ENCODE measurements at places on chromosomes 5 and 9.

GRCh38 chr5:41788941-41789368 lies 81.3 kb downstream of the OXCT1 start:
- no peak for DNase-seq

DNA sequence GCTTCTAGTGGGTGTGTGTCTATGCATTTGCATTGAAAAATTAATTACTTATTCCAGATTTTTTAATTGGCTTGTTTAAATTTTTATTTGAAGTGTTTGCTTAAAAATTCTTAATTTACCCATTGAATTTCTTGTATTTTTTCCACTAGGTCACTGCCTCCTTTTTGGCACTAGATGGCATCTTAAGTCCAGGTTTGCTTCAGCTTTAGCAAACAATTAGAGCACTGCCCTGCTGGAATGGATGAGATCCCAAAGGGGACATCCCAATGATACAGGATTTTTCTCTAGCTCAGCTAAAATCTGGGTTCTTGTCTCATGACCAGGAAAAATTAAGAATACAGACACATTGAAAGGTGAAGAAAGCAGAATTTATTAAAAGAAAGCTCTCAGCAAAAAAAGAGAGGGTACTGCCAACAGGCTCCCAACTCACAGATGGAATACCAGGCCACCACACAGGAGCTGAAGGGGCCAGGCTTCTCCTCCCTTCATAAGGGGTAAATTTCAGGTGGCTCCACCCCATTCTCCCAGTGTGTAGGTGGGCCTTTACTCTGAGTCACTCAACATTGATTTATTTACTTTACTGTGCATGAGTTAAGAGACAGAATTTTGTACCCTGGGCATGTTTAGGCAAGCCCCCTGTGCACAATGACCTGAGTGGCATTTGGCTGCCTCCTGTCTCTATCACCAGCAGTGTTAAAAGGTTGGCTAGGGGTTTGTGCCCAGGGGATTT lies 532.4 kb downstream of the ANXA1 start:
- peak; percentile 19 for DNase-seq

DNA sequence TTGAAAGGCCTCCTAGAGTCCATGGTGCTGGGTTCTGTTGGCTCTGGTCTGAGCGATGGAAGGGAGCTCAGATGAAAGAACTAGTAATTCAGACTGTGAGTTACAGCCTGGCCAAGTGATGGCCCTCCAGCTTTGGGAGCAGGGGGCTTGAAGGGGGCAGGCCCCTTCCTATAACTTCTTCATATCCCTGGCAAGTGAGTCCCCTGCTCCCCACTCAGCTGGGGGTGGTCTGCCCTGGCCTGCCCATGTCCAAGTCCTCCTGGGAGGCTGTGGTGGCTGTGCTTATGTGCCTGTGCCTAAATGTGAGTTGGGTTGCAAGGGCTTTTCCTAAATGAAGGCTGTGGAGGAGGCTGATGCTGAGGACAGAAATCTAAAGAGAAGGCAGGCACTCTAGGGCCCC lies 80.1 kb downstream of the MACROH2A1 start:
- DNase-seq = no peak

DNA sequence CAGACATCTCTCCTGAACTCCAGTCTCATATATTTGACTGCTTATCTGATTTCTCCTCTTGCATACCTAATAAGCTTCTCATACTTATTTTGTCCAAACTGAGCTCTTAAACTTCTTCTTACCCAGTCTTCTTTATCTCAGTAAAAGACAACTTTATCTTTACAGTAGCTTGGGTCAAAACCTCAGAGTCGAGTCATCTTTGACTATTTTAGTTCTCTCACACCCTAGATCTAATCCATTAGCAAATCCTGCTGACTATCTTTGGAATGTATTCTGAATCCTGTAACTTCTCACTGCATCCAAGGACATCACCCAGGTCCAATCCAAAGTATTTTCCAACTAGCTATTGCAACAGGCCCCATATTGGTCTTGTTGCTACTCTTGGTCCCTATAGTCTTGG lies 11.8 kb upstream of the JAK2 start:
- DNase-seq = no peak

DNA sequence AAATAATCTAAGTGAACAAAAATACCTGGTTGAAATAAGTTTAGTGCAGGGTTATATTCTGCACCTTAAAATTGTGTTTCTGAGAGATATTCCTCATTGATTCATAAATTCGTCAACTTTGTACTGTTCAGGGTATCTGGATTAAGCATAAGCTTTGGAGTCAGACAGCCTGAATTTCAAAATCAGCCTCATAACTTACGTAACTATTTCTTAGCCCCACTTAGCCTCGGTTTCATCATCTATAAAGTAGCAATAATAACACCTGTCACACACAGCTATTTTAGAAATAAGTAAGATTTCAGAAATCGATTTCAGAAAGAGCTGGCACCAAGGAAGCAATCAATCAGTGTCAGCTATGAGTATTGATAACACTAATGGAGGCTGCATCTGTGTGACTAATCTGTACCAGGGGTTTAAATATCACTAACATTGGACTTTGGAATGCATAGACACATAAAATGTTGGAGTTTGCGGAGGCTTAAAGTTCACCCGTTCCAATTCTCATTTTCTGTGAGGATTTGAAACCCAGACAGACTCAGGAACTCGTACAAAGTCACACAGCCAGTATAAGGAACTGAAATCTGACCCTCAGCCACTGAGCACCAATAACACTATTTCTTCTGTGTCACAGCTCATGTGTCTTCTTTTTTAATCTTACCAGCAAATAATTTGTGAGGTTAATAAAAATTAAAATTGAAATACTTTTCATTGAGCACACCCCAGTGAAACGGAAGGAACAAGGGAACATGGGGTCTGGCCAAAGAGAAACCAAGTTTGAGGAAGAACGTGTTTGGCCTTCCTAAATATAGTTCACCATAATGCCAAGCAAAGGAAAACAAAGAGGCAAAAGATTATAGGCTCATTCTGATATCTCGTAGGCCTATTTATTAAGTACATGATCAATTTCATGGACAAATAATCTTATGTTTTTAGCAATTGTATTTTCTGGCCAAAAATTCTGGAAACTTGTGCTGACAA lies 194.4 kb upstream of the PTGER4 start:
- DNase-seq = no peak

DNA sequence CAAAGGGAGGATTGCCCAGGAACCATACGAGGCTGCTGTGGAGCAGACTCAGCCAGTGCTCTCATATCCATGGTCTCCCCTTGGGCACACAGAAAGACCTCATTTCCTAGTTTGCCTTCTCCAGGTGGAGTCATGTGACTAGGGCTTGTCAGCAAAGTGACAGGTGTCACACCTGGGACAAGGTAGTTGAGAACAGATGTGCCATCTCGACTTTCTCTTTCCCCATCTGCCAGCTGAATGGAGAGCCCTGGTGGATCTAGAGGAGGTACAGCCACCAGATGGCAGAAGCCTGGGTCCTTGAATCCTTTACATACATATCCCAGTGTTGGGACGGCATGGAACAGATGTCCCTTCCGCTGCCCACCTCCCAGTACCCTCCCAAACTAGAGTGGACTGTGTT lies 42.9 kb upstream of the ALDOB start:
- no peak for DNase-seq

DNA sequence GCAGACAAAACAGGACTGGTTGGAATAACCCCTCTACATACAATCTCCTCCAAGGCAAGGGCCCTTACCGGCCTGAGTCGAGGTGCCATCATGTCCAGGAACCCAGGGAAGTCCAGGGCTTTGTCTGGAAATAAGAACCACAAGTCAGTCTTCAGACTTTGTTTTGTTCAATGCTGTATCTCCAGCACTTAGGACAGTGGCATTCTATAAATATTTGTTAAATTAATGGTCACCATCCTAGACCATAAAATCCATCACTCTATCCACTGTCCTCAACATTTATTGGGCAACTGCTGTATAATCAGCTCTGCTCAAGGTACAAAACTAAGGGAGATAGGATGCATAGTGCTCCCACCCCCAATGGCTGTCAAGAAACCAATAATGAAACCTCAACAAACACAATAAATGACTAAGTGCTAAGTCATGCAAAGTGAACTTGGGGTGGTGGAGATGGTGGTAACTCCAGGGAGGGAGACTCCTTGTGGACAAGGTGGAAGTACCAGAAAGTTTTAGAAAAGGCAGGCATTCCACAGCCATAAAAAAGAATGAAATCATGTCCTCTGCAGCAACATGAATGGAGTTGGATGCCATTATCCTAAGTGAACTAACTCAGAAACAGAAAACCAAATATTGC lies 5.0 kb downstream of the RELL2 start:
- DNase-seq = no peak

DNA sequence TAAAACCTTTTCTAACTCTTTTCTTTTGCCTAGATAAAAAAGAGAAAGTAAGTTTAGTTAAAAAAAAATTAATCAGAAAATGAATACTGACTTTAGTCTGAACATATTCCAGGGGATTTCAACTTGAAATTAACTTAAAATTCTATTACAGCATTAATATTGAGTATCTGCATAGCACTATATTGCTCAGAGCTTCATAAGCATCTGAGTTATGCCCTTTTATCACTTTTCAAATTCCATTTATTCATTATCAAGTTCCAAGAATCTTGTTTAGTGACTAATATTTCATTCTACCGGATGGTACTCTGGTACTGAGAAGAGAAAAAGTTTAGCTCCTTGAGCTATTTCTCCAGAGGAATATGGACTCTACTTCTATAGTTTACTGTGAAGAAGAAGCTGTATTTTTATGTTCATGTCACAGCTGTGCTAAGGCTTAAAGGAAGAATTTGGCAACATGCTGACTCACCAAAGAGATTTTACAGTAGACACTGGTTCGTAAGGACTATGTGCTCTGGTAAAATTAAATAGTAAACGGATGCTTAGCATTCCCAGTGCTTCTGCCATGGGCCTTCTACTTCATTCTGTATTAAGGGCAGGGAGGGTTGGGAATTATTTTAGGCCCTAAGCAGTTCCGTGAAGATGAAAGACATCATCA lies 285.2 kb upstream of the SEMA6A start:
- DNase-seq = no peak

DNA sequence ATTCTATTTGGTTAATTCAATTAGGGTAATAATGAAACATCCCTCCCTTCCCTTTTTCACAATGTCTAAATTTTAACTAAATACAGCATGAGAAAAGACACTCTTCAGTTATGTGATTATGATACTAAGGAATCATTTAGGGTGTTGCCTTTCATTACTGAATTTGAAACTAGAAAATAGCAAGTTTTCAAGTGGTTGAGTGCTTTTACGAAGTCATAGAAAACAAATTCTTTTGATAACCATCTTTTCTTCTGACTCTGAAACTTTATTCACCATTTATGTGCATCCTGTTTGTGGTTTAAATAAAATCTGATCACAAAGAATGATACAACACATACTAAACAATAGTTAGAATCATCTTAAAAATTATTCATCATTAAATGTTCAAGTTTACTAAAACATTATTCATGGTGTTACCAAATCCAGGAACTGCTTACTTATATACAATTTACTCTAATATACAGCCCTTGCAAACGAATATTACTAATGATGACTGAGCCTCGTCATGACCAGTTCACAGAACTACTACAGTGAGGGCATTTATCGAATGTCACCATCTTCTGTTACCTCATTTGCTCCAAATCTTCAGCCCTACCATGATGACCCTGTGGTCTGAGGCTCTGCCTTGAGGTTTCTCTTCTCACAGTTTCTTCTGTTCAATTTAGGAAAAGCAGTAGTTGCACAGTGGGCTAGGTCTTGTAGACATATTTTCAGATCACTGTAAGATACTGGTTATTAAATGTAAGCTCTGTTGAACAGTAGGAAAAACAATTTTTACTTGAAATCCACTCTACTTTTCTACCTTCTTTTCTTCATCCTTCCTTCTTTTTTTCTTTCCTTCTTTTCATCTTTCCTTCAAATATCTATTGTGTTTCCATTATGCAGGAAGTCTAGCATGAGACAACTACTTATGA lies 18.3 kb upstream of the IL9 start:
- DNase-seq = no peak

- DNase-seq = no peak
Observed at GRCh38 chr5:114055318-114056184, 306.3 kb upstream of the KCNN2 start.

GRCh38 chr5:73493421-73493820 lies 4.8 kb upstream of the BTF3 start:
- DNase-seq = no peak

- DNase-seq = no peak
Observed at GRCh38 chr5:148967783-148968182, 95.1 kb downstream of the SH3TC2 start.

GRCh38 chr9:129166623-129167557 lies 11.2 kb downstream of the IER5L start:
- peak; percentile 63 for DNase-seq

GRCh38 chr5:9388941-9389674 lies 156.8 kb downstream of the SEMA5A start:
- DNase-seq = no peak

DNA sequence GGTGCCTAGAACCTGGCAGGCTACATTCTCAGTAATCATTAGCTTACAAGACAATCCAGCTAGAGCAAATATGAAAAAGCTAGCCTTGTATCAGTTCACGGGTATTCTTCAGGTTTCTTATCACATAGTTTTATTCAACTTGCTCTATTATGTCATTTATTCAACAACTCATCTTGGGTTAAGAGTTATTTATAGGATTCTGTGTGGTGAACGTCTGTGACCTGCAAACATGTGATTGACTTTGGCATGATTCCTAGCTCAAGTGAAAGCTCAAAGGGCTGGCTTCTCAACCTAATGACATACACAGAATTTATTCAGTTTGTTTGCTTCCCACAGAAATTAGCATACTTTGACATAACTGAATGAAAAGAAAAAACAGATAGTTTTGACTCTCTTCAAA lies 173.1 kb downstream of the PLPPR1 start:
- no peak for DNase-seq

GRCh38 chr5:142645456-142645855 lies 40.4 kb downstream of the FGF1 start:
- DNase-seq = no peak

- DNase-seq = no peak
Observed at GRCh38 chr9:91119679-91120078, 242.0 kb downstream of the AUH start.

DNA sequence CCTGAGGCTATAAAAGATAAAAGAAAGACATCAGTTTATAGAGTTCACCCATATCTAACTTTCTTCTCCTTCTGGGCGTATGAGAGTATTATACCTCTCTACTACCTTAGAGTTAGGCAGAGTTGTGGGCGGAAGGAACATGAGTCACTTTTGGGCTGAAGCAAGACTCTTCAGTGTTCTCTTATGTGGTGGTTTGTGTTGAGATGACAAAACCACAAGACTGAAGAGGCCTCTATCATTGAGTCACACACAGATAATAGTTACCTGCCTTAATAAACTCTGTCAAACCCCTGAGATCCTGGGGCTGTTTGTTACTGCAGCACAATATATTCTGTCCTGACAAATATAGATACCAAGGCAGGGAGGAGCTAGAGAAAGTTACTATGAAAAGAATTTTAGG lies 184.2 kb downstream of the EFNA5 start:
- DNase-seq = peak; percentile 36

- DNase-seq = no peak
Observed at GRCh38 chr5:151904127-151904526, 20.5 kb downstream of the GLRA1 start.

- DNase-seq = no peak
Observed at GRCh38 chr5:103021314-103021713, 98.6 kb downstream of the GIN1 start.

Data from HCT116 (cell line).